Bronchial epithelial cell (primary cell): ENCODE measurements at places on chromosomes 12 and 14. TPM values are rescaled to one million over a fixed set of nuclear protein-coding genes. Genes with fewer than 3 reads are reported as not detected.
A peak's percentile ranks its signal among the peaks of the same experiment; 100 is the strongest.

DNA sequence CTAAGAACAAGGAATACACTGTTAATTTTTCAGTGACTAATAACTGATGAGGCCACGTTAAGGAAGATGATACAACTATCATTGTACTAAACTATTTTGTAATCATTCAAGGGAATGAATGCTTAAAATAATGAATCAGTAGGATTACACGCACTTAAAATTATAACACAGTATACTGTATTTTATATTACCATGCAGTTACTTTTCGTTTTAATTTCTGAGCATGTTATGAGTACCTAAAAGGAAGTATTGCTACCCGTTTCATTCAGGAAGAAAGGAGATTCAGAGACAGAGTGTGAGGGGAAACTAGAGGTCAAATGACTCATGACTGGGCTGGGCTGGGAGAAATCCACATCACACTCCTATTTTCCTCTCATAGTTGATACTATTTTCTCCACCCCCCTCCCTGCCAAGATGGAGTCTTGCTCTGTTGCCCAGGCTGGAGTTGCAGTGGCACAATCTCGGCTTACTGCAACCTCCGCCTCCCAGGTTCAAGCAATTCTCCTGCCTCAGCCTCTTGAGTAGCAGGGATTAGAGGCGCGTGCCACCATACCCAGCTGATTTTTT is 202.0 kb downstream of the PPM1H start:
- peak; percentile 47 for DNase-seq

GRCh38 chr12:6310771-6311610 is 509 bp downstream of the PLEKHG6 start:
- no peak for DNase-seq

DNA sequence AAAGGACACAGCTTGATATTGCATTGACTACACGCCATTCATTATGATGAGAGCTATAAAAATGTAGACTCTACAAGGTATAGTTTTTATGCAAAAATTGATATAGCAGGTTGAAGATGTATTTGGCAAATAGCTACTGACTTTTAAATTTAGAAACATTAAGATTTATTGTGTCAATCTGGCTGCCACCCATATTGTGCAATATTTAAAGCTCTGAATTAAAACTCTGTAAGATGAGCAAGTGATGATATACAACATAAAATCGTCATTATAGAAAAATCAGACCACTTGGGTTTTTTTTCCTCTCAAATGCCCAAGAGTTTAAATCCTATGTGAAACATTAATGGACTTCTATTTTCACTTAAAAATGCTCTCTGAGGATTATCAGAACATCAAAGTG is 36.8 kb upstream of the E2F7 start:
- DNase-seq, result no peak

Gene SYNDIG1L
- total RNA-seq, result under 0.01 TPM in 1 of 2 replicates, not detected in the other

Gene C12orf76
- 12.8 and 17.9 TPM in 2 replicates for total RNA-seq

GRCh38 chr12:102883204-102883799 is 33.7 kb downstream of the PAH start:
- peak; percentile 26 for DNase-seq
